Right ventricle myocardium superior (tissue), 1 donor: ENCODE measurements at places on chromosomes 16 and 17. TPM values are rescaled to one million over a fixed set of nuclear protein-coding genes. Genes with fewer than 3 reads are reported as not detected.

DNA sequence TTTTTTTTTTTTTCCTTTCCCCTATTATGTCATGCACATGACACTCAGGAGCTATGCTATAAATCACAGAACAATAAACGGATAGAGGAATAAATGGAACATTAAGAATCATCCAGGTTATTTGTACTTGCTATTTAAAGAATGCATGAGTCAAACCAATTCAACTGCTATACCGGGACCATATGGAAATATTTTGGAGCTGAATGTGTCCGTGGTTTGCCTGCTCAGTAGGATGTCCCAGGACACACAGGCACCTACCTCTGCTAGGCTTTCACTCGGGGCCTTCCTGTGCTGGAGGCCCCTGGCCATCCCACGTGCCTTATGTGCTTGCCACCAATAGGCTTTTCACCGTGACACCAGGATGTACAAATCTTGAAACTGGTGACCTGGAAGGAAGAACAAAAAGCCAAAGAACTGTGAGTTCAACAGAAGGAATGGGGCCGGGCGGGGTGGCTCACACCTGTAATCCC, 15.3 kb upstream of the SEC14L1 start:
- no peak for DNase-seq

DNA sequence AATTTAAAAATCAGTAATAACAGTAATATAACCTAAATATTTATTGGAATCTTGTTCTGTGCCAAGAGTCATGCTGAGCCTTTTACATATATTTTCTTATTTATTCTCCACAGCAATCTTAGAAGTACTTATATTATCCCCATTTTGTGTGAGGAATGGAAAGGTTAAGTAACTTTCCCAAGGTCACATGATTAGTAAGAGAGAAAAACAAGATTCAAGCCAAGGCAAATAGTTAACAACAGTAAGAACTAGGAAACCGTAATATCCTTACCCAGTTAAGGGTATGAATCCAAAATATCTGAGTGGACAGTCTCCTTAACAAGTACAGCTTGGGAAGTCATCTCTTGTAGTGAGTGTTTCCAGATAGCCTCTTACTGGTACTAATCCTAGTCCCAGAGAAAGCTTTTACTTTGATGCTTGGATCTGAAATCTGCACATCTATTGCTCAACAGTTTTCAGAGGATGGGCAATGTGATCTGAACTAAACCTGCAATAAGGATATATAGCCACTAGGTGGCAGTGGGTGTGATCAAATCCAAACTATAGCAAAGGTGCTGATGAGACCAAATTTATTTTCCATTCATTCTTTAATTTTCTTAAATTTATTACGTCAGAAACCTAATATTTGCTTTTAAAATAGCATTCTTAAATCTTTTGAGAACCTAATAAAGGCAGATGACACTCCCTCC, 23.3 kb downstream of the SHISA6 start:
- DNase-seq = no peak

Gene ADAMTS18
- not detected for total RNA-seq

- DNase-seq = no peak
Measured at GRCh38 chr17:5264893-5265292, 17.2 kb upstream of the RABEP1 start.

DNA sequence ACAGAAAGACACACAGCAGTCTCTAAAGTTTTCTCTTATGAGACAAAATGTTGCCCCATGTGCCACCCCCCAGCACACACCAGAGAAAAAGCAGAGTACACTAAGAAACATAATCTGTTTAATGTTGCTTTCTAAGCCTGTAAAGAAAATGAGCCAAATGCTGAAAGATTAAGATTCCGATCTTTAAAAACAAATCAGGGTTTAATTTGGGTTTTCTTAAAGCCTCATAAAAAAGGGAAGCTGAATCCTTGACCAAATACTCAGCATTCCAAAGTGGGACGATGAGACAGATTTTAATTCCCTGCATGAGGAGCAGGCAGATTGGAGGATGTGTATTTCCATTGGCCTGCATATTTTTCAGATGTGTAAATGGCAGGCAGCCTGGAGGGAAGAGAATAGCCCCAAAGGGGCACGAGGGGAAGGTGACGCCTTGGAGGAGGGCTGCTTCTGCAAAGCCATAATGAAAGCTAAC, 118.4 kb downstream of the COPRS start:
- no peak for DNase-seq

DNA sequence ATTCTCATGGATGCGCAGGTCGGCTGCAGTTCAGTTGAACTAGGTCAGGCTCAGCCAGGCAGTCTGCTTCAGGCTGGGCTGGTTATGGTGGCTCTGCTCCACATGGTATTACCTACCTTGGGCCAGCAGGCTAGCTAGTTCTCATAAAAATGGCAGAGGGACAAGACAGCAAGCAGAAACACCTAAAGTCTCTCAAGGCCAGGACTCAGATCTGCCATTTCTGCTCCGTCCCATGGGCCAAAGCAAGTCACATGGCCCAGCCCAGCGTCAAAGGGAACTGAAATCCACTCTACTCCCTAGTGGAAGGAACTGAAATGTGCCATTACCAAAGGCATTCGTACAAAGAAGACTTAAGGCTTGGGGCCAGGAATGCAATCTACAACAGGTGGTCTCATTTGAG, 160.0 kb downstream of the TMEM132E start:
- DNase-seq = no peak

- no peak for DNase-seq
Measured at GRCh38 chr16:27738596-27738995, 188.7 kb downstream of the KATNIP start.

DNA sequence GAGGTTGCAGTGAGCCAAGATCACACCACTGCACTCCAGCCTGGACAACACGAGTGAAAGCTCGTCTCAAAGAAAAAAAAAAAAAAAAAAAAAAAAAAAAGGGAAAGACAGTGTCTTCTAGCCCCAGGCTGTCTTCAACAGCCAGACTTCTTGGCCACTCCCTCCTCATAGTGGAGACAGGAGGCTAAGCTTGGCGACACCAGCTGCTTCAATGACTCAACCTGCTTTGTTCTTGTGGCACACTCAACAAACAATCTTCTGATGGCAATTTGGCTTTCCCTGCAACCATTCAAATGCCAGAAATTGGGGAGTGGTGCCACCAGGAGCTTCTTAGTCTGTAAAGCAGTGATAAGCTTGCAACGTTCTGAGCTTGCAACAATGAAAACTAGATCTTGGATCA, 290.4 kb upstream of the DYNLRB2 start:
- no peak for DNase-seq

GRCh38 chr17:18004345-18004744, 31.7 kb downstream of the DRC3 start:
- no peak for DNase-seq

Gene MYH10
- 31.5 TPM for total RNA-seq

Gene SLC13A2
- total RNA-seq = not detected

- DNase-seq = no peak
Measured at GRCh38 chr17:57498443-57498842, 242.1 kb downstream of the MSI2 start.

Gene SHPK
- 4.7 TPM for total RNA-seq

DNA sequence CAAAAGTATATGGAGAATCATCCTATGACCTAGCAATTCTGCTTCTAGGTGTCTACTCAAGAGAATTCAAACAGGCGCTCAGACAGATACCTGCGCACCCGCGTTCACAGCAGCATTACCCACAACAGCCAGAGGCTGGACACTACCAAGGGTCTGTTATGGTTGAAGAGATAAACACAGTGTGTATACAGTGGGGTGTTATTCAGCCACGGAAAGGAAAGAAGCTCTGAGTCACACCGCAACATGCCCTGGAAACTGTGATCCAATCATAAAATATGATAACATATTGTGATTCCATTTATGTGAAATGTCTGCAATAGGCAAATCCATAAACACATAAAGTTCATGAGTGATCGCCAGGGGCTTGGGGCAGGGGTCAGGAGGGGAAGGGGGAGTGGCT, 18.0 kb upstream of the JPH3 start:
- DNase-seq = no peak
